GM12891 (cell line): ENCODE measurements at places on chromosomes 3 and 15.

GRCh38 chr3:9012521-9012920, 49.2 kb upstream of the RAD18 start:
- DNase-seq: no peak

- DNase-seq: no peak
Measured at GRCh38 chr15:96421178-96421601, 90.7 kb downstream of the NR2F2 start.

DNA sequence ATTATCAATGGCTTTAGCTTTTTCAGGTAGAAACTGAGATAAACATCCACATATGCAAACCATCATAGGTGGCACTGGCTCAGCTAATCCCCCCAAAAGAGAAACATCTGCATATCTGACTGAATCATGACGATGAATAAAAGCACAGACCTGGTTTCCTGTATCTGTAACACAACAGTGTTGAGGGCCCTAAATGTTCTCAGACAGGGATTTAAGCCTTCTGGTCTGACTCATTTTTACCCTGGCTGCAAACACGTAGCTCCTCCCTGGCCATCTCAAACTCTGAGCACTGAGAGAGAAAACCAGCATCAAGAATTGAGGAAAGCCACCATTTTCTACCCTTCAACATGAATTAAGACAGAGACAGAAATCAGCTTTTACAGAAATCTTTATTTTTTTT, 35.2 kb downstream of the GLB1 start:
- DNase-seq: no peak

GRCh38 chr3:41163421-41163820, 35.9 kb upstream of the CTNNB1 start:
- DNase-seq: no peak

DNA sequence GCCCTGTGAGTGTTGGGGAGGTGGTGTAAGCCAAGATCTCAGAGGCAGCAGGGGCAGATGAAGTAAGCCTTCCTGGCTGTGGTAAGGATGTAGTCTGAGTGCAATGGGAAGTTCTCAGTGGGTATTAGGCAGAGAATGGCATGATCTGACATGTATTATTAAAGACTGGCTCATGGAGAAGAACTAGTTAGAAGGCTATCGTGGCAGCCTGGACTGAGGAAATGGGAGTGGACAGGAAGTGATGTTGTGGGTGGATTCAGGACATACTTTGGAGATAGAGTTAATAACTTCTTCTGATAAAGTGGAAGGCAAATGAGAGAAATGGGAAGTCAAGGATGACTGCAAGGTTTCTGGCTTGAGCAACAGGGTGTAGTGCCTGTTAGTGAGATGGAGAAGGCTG, 250.9 kb upstream of the CFAP20DC start:
- DNase-seq: no peak

DNA sequence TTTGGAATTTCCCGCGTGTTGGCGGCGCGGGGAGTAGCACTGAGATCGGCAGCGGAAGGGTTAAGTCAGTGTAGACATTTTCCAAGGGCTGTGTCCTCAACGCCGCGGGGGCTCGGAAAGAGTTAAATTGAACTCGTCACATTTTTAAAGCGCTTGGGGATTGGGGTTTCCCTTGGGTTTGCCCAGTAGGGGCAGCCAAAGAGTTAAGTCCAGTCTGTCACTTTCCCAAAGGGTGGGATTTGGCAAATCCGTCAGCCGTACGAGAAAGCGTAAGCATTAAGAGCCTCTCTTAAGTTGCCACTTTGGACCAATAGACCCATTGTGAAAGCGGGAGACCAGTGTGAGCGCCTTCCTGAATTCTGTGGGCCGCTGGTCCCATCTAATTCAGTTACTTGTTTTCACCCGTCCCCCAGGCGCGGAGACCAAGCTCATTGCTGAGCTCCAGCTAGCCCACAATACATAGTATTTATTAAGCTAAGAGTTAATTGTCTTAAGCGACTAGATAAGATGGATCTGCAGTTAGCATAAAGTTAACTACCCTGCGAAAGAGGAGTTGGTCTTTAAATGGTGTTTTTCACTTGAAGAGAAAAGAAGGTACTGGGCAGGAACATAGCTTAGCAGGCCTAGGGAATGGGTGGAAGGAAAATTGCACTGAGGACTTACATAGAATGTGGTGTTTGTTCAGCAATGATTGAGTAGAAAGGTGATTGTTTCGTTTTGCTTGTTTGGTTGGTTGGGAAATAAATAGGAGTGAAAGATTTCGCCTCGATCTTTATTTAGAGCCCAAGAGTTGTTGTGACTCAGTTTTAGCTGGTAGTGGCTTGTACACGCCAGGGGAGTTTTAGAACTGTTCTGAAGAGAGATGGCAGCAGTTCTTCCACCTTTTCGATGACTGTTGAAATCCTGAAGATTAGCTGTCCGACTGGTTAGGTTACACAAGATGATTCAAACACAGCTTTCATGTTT, 932 bp downstream of the ARL8B start:
- no peak for DNase-seq

DNA sequence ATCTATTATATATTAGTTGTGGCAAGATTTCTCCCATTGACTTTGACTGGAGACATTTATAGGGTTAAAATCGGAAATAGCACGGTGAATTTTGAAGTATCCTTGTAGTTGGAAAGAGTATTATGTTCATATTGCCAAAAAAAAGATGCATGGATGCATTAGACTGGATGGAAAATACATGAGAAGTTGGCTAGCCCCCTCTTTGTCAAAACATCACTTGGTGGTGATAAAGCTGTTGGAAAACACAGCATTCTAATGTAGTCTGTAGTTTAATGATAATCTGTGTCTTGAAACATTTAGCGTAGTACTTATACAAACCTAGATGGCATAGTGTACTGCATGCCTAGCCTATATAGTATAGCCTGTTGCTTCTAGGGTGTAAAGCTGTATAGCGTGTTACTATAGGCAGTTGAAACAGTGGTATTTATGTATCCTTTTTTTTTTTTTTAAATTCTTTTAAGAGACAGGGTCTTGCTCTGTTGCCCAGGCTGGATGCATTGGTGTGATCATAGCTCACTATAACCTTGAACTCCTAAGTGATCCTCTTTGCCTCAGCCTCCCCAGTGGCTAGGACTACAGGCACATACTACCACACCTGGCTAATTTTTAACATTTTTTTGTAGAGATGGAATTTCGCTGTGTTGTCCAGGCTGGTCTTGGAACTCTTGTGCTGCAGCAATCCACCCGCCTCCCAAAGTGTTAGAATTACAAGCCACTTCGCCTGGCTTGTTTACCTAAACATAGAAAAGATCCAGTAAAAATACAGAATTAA, 21.8 kb downstream of the CTNNB1 start:
- DNase-seq: no peak

DNA sequence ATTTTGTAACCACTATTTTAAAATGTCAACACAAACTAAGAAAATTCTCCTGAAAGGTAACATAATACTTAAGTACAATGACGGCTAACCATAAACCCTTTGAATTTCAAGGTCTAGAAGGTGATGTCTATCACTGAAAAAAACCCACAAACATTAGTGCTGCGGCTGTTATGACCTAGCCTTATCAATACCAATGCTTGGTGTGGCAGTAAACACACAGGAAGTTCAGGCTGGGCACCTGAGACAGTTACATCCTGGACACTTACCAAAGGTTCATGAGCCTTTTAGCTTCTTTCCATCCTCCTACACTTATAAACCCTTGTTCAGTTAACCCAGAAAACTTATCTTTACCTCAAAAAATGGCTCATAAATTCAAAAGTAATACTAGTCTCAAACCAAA, 5.8 kb downstream of the HSPBAP1 start:
- DNase-seq: no peak

GRCh38 chr3:140440446-140440845, 237.4 kb upstream of the TRIM42 start:
- no peak for DNase-seq

GRCh38 chr3:171688002-171688401, 122.3 kb downstream of the PLD1 start:
- DNase-seq: no peak

GRCh38 chr15:39242345-39242744, 338.5 kb upstream of the THBS1 start:
- no peak for DNase-seq

- no peak for DNase-seq
Measured at GRCh38 chr3:88467191-88467590, 317.4 kb downstream of the C3orf38 start.

DNA sequence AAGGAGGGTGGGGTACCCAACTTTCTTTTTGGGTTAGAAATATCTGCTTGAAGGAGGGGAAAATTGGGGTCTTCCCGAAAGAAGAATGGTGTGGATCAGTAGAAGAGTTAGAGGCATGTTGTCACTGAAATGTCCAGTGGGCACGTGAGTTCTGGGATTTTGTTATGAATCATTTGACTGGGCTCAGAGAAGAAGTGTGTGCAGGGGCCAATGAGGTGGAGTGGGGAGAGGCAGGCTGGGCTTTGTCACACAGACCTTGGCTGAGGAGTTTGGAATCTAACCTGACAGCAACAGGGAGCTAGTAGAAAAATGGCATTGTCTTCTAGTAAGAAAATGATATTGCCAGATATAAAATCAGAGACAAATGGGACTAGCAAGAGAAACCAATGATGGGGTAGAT, 436.8 kb downstream of the MFSD1 start:
- DNase-seq: no peak

DNA sequence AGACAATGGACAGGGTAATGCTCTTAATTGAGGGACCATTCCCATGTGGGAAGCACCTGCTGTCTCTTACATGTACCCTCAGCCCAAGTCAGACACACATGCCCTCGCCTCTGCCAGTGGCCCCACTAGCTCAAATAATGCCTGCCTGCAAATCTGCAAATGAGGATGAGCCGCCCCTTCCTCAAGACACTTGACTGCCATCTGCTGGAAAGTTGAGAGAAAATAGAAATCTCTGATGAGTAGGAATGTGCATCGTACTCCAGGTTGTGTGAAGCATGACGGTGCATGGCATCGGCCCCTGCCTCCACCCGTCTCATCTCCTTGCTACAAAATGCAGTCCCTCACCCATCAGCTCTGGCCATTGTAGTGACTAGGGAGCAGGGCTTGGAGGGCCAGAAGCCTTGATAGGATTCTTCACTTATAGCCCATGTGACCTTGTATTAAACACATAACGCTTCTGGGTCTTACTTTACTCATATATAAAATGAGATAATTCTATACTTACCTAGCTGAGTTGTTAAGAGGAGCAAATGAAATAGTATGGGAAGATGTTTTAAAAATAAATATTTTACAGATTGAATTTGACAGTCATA, 6.3 kb upstream of the SCN5A start:
- no peak for DNase-seq

GRCh38 chr15:77634266-77634962, 1.7 kb upstream of the LINGO1 start:
- peak; percentile 74 for DNase-seq

DNA sequence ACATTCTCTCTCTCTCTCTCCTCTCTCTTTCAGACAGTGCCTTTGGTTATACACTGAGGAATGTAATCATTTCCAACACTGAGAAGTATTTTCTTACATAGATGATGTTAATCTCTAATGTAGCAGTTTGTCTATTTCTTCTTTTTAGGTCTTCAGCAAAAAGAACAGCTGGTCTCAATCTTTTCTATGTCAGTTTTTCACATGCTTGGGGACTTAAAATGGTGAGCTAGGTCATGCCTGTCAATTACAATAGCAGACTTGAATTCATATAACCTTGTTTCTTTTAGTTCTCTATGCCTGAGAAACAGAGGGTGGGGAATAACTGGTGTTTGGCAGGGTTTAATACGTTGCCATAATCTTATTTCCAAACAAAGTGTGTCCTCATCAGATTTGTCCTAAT, 786.2 kb downstream of the SQOR start:
- DNase-seq: no peak

DNA sequence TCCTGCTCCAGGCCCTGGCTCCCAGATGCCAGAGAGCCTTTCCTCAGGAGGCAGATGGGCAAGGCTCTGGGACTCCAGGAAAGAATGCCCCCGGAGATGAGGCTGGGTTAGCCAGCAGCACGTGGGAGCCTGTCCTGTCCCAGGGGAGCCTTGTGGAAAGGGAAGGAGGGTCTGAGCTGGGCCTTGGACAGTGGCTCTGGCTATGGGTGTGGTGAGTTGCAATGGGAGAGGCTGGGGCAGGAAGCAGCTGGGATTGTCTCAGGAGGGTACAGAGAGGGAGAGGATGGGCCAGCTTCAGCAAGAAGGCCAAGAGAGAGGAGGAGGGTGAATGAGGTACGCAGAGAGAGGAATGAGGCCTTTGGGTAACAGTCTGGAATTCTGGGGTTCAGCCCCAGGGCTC, 17.4 kb upstream of the CACNA2D2 start:
- no peak for DNase-seq

- DNase-seq: no peak
Measured at GRCh38 chr3:18445401-18446148, 20.4 kb upstream of the SATB1 start.

DNA sequence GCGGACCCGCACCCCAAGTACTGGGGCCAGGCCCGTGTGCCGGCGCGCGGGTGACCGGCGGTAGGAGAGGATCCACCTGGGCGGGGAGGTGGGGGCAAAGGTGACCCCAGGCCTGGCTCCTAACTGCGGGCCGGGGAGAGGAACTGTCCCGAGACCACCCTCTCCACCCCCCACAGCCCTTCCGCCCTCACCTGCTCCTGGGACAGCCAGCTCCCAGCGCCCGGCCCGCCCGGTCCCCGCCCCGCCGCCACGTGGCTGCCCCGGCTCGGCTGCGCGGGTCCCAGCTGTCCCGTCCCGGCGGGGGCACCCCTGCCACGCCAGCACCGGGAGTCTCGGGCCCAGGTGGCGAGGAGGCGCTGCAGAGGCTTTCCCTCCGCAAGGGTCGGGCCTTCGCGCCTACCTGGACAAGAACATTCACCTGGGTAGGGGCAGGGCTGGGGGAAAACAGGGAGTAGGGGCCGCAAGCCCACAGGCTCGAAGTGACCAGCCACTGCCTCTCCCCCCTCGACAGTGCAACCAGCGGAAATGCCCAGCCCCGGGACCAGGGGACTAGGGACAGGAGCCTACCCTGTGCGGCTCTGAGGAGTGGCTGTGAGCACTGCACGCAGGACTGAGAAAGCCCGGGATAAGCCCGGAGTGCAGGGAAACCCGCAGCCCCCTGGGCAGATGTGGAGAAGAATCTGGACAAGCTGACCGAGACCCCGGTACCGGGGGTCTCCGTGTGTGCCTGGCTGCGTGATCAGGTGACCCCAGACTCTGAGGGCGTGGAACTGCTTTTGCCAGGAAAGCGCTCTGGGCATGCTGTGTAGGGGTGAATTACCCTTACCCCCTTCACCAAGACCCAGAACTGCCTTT, at the start of gene SLC12A8:
Gene SLC12A8 (minus strand): TSS at position 240 of the 855 bp plus-strand sequence. CDS start 1,399 bp downstream, outside the sequence.
- DNase-seq: no peak

DNA sequence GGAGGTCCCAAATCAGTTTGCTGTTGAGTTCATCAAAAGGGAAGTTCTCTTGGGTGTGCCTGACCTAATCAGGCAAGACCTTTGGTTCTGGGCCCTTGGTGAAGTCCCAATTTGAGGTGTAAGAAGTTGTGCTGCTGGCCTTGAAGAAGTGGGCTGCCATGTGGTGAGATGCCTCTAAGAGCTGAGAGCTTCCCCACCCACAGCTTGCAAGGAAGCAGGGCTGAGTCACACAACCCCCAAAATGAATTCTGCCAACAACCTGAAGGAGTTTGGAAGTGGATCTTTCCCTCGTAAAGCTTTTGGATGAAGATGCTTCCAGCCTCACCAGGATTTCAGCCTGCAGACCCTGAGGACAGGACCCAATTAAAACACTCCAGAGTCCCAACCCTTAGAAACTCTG, 129.3 kb upstream of the NSMCE3 start:
- no peak for DNase-seq

GRCh38 chr3:104911376-104911775, 455.3 kb upstream of the ALCAM start:
- no peak for DNase-seq
